ENCODE measurements at places on chromosomes 5 and 9.

DNA sequence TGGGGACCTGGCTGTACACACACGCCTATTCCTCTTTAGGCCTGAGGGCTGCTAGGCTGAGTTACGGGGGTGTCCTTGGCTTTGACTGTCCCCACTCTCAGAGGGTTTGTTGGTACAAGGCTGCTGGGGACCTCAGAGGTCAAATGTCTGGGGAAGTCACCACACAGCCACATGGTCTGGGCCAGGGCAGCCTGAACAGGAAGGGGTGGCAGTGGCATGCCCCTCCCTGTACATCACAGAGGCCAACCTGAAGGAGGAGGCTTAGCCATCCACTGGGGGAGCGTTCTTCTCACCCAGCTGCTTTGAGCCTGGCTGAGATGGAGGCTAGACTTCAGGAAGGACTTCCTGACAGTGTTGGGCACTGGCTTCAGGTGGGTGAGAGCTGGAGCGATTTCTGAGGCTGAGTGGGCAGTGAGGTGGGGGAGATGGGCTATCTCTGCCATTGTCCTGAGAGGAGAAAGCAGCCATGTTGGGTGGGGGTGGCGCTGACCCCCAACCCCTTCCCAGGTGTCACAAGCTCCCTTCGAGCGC is 36.3 kb downstream of the CXXC5 start:
- DNase-seq, result no peak

GRCh38 chr5:67139030-67139429 is 57.6 kb downstream of the CD180 start:
- no peak for DNase-seq

GRCh38 chr5:14663734-14664269 is 716 bp upstream of the OTULIN start:
- no peak for DNase-seq

DNA sequence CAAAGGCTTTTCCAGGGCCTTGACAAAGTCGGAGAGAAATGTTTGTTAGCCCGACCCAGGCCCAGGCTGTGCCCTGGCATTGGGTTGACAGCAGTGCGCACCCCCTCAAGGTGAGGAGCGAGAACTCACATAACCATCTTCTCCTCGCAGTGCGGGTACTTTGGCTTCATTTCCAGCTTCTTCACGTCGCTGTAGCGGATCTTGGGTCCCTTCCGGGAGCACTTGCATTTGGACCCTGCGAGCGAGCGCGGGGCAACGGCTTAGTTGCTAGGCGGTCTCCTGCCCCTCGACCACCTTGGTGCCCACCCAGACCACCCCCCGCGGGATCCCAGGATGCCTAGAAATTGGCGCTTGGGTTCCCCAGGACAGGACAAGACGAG is 496 bp downstream of the CXCL14 start:
- DNase-seq, result no peak

DNA sequence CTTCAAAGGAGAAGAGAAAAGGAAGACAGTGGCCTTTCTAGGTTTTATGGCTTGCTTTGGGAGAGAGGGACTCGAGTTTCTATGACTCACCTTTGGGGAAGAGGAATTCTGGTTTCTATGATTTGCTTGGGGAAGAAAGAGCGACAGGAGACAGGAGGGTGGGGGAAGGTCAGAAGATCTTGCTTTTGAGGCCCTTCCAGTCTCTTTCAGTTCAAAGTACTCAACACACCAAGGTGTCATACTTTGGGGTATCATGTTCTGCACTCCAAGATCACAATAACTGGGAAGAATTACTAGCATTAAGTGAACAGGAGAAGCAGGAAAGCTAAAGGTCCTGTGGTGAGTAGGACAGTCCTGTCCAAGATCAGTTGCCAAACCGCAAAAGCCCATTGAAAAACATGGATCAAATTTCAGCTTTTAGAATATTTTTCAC is 324.5 kb downstream of the ARHGEF28 start:
- DNase-seq, result no peak

DNA sequence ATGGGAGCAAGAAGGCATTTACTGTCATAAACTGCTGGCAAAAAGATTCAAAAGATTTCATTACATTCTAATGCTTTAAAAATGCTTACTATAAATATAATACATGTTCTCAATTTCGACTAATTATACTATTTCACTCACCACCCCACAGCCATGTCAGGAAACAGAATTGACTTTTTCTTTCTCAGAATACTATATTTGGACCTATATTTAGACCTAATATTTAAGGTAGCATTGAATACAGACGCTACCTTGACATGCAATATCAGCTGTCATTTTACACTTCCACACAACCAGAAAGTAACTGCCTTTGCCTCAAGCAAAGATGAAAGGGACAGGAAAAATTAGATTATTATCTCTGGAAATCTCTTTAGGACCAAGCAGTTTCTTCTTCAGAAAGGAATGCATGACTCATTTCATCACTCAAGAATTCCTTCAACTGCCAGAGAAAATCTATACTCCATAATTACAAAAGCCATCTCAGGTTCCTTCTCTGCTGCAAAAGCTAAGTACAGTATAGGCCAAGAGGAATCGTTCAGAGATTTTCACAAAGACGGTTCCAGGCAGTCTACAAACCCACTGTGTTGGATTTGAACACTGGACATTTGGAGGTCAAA is 11.8 kb upstream of the UBE2QL1 start:
- DNase-seq, result no peak

DNA sequence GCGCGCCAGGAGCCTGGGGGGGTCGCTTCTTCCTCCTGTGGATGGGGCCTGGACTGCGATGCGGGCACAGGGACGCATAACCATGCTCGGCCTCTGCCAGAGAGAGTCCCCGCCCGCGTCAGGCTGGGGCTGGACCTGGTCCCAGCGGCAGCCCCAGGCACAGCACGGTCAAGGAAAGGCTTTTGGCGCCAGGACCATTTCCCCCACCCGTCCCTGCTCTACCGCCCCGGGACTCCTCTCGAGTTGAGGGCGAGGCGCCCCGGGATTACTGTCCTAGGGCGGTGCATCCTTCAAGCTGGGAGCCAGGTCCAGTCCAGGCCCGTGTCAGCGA is 341 bp downstream of the MXD3 start:
- no peak for DNase-seq

DNA sequence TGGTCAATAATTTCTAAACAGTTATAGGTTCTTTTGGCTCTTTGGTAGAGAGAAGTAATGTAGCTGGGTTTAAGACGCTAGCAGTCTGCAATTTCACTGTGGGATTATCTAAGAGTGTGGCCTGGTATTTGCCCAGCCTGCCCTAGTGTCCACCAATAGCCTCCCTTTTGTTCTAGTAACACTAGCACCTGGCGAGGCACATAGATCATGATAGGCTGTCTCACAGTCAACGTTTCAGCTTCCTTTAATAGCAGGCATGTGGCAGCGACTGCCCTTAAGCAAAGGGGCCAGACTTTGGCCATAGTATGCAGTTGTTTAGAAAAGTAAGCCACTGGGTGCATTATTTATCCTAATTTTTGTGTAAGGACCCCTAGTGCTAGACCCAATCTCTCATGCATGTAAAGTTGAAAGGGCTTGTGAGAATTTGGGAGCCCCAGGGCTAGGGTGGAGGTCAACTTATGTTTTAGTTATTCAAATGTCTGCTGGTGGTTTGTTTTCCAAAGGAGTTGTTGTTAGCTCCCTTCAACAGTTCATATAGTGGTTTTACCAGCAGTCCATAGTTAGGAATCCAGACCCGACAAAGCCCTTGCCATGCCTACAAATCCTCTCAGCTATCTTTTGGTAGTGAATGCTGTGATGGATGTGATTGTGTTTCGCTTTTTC is 274.3 kb downstream of the HTR1A start:
- DNase-seq, result no peak

DNA sequence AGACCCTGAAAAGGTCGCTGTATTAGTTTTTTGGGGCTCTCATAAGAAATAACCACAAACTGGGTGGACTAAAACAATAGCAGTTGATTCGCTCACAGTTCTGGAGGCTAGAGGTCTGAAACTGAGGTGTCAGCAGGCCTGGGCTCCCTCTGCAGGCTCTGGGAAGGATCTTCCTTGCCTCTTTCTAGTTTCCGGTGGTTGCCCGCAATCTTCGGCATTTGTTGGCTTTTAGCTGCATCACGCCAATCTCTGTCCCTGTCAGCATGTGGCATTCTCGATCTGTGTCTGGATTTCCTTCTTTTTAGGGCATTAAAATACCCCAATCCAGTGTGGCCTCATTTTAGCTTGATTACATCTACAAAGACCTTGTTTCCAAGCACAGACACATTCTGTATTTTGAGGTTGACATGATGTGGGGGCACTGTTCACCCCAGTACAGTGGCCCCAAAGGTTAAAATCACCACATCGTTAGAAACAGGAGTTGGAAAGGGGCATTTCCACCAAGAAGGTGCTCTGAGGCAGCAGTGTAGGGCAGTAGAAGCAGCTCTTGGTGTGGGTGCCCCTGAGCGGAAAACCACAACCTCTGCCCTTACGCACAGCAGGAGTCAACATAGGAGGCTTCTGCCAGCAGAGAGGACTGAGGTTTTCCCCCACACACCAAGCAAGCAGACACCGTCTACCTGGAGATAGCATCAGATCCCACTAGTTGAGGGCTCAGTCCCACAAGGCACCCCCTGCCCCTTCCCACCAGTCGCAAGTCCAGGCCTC is 13.5 kb downstream of the ZNF79 start:
- DNase-seq, result no peak

DNA sequence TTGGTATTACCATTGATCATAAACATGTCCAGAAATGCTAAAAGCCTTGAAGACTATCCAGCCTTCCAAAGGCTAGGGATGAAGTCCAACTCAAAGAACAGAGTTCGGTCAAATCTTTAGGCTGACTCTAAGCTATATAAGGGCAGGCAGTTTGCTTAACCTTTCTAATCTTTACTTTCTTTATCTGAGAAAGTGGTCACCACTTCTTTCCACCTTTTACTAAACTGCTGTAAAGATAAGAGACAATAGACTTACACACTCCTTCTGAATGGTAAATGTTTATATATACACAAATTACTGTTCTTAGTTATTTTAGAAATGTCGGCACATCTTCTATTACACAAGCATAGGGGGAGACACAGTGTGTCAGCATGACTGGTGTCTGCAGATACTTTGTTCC is 100.4 kb downstream of the NREP start:
- DNase-seq, result no peak

GRCh38 chr5:166726406-166726805 is 1565.0 kb upstream of the WWC1 start:
- no peak for DNase-seq

GRCh38 chr9:33117306-33117705 is 40.8 kb upstream of the SMU1 start:
- no peak for DNase-seq

DNA sequence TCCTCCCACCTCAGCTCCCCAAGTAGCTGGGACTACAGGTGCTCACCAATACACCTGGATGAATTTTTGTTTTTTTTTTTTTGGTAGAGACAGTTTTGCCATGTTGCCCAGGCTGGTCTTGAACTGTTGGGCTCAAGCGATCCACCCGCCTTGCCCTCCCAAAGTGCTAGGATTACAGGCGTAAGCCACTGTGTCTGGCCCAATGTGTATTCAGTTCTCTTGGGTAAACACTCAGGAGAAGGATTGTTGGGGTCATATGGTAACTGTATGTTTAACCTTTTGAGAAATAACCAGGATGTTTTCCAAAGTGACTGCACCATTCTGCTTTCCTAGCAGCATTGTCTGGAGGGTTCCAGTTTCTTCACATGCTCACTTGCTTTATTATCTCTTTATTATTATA is 67.4 kb downstream of the TNPO1 start:
- DNase-seq, result no peak

- no peak for DNase-seq
These were observed 161.4 kb upstream of the GNA14 start for GRCh38 chr9:77809552-77809951.

DNA sequence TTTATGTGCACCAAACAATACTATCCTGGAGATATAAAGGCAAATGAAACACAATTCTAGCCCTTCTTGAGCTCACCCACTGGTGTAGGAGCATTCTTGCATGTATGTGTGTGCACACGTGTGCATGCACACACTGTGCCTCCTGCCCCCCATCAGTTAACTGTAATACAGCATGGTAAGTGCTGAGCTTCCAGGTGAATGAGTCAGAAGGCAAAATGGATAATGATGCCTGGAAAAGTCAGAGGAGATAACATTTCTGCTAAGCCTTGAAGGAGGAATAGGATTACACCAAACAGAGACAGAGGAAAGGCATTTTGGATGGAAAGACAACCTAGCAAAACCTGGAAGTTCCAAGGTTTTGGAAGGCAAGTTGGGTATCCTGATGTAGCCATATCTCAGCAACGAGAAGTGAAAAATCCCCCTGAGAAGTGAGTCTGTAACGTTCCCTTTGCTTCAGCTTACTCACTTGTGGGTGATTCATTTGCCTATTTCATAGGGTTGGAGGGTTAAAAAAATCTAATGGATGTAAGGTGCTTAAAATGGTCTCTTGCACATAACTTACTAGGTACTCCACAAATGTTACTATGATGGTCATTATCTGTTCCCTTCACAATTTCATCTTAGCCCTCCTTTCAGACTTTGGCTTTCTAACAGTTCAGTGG is 101.4 kb upstream of the STC2 start:
- DNase-seq, result no peak

GRCh38 chr9:124062172-124062571 is 50.6 kb downstream of the LHX2 start:
- no peak for DNase-seq

DNA sequence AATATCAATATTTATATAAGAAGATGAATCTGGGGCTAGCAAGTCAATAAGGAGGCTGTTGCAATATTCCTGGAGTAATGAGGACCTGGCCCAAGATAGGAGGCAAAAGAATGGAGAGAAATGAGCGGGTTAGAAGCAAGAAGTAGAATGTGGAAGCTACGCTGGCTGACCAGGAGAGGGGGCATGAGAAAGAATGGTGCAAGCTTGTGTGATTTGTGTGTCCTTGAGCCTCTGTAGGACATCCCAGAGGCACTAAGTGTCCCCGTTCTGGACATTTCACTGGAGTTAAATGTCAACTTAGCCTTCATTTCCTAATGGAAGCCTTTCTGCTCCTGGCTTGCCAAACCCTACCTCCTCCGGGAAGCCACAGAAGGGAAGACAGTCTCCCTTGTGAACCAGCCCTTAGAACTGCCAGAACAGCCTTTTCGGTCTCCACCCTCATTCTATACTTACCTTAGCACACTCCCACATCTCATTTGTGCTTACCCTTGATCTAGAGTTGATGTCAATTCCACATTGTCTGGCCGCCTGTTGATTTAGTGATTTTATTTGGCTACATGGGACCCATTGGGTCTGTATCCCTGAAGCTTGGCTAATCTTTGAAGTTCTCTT is 6.7 kb upstream of the PDE6A start:
- DNase-seq, result no peak

GRCh38 chr5:61635271-61635670 is 303.2 kb downstream of the ZSWIM6 start:
- no peak for DNase-seq

GRCh38 chr5:51392689-51393199 is 9.5 kb downstream of the ISL1 start:
- no peak for DNase-seq

DNA sequence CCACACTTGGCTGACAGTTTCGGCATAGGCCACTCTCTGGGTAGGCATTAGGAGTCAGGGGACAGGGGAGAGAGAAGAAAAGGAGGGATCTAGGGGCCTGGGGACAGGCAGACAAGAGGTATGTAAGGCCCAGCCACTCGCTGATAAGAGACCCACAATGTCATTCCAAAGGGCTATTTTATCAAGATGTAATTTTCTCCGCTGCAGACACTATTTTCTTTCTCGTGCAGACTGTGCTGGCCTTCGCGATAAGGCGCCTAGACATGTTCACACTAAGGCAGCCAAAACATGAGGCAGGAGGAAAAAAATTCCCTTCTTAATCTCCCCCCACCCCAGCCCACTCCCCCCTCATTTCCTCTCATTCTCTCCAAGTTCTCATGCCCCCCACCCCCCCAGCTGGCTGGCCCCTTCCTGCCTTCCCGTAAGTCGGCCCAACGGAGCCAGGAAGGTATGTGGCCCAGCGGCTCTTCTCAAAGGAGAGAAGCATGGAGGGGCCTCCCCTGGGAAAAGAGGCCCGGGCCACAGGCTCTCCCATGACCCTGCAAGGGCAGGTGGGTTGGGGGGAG is 44.9 kb upstream of the SYNPO start:
- no peak for DNase-seq

All from GM12891 (cell line).